Smooth muscle cell of the brain vasculature (primary cell): ENCODE measurements at places on chromosomes 13 and 19.

DNA sequence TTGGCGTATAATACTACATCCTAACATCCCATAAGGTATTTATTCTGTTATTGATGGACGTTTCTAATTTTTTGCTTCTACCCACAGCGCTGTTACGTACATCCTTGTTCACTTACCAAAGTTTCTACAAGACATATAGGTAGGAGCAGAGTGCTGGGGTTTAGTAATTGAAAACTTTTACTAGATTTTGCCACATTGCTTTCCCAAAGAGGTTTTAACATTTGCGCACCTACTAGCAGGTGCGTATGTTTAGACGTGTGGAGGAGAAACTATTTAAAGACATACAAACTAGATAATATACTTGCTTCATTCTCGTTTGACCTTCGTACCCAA lies 559 bp upstream of the RPL21 start:
- DNase-seq, result no peak

DNA sequence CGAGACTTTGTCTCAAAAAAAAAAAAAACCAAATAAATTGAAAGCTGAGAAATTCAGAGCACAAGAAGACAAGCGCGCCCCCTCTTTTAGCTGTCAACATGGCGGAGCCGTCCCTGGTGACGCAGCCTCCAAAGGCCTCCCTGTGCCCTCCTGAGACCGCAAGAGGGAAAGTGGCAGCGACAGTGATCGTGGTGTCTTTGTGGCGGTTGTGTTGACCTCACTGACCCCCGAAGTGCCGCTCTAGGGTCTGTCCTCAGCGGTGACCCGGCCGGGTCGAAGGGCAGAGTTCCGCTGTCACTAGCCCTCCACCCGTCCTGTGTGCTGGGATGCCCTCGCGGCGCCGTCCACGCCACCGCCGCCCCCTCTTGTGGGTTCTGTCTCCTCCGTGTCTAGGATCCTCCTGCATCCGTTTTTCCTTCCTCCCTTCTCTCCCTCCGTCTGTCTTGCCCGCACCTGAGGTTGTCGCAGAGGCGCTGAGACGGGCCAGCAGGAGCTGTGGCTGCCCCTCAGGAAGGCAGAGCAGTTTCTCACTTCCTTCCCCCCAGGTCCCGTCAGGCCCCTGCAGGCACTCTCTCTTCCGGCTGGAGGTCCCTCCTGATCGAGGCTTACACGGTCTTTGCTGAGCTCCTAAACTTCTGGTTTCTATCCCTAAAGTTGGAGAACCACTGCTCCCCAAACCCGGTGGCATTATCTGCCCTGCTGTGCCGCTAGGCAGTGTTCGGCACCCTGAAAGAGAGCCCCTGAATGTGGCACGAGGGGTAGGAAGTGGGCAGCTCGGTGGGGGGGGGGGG lies 7.2 kb downstream of the UHRF1 start:
- no peak for DNase-seq

DNA sequence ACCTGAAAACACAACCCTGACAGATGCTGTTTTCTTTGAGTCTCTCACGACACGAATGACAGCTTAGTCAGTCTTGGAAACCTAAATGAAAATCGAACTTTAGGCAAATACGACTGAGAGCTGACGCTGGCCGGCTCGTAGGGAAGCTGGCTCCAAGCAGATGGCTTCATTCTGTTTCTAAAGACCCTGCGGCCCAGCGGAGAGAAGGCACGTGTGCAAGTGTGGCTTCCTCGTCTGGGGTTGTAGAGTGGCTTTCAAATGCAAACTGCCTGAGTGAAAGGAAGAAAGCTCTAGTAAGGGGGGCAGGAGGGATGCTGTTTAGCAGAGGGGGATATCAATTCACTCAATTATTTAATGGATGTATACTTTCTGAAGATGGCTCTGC lies 26.1 kb upstream of the TIMM44 start:
- DNase-seq, result no peak

DNA sequence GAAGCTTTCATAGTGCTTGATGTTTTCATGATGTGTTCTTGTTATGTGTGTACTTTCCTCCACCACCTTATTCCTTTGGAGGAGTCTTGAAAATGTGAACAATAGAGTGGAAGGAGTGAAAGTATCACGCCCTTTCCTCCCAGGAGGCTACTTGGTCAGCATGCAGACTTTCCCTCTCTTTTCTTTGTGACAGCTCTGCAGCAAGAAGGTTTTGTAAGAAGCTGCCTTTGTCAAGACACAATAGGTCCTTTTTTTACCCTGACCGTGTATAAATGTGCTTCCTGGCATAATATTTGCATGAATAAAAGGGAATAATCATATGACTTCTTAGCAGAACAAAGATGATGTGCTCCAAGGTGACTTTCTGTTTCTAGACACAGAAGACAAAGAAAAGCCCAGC lies 882.6 kb upstream of the SLITRK5 start:
- DNase-seq, result no peak

DNA sequence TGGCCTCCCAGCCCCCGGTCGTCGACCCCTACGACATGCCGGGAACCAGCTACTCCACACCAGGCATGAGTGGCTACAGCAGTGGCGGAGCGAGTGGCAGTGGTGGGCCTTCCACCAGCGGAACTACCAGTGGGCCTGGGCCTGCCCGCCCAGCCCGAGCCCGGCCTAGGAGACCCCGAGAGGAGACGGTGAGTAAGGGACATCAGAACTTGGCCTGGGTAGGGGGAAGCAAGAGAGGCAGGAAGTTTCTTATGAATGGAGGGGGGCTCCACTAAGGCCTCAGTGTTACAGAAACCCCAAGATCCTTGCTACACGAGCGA lies 2.9 kb downstream of the FOSB start:
- no peak for DNase-seq

DNA sequence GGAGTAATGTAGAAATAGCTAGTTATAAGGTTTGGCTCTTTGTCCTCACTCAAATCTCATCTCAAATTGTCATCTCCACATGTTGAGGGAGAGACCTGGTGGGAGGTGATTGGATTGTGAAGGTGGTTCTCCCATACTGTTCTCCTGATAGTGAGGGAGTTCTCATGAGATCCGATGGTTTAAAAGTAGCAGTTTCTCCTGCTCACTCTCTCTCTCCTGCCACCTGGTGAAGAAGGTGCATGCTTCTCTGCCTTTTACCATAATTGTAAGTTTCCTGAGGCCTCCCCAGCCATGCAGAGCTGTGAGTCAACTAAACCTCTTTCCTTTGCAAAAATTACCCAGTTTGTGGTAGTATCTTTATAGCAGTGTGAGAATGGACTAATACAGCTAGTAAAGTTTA lies 849.4 kb downstream of the DACH1 start:
- DNase-seq, result no peak

- DNase-seq, result no peak
These were observed 452.3 kb downstream of the IRS2 start for GRCh38 chr13:109333893-109334651.

DNA sequence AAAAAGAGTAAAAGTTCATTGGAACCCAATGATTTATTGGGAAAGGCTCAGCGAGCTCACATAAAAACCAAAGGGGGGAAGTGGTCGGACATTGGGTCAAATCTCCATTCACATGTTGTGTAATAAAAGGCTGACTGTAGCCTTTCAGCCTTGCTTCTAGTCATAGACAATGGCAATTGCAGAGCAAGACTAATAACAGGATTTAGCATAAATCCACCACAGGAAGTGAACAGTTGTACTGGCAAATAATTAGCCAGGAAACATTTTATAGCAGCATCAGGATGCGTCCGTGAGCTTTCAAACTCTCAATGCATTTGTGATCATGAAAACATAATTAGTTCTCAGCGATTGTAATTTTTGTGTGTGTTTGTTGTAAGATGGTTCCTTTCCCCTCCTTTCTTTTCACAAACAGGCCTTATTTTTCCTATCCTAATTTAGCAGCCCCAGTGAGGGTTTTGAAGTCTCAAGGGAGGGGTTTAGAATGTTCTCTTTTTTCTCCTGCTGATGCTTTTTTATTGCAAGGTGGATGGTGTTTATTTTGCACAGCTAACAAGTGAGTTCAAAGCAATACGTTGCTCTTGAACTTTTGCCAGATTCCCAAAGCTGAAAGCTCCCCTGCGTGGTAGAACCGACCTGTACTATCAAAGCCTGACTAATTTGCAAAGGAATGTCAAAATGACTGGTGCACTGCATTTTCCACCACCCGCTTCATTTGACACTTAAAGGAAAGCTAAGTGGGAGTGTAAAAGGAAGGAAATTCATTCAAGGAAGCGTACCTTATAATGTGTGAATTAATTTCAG lies 105.6 kb downstream of the SPRY2 start:
- DNase-seq, result no peak

GRCh38 chr13:93715866-93716265 lies 489.3 kb downstream of the GPC6 start:
- no peak for DNase-seq

GRCh38 chr13:67152085-67152484 lies 78.1 kb downstream of the PCDH9 start:
- no peak for DNase-seq
